HCEC 1CT (cell line): ENCODE measurements at places on chromosomes 7 and 10.

- DNase-seq, result no peak
Measured at GRCh38 chr10:124494046-124494807, 32.6 kb downstream of the LHPP start.

DNA sequence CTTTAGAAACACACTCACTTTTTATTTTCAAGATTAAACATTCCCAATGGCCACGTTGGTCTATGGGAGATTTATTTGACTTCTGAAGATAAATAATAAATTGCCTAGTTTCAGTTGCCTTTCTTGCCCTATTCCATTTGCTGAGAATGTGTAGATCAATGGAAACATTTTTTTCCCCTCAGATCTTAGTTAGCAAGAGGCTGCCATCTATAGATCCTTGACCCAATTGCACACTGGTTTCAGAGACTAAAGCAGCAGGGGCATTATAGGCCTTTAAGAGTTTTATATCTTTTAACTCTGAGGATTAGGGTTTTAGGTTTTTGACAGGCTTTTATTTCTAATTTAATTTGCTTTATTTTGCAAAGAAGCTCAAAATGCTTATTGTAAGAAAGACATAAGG is 163.2 kb upstream of the GPR26 start:
- DNase-seq, result no peak

- no peak for DNase-seq
Measured at GRCh38 chr10:576130-576465, 113.4 kb downstream of the DIP2C start.

DNA sequence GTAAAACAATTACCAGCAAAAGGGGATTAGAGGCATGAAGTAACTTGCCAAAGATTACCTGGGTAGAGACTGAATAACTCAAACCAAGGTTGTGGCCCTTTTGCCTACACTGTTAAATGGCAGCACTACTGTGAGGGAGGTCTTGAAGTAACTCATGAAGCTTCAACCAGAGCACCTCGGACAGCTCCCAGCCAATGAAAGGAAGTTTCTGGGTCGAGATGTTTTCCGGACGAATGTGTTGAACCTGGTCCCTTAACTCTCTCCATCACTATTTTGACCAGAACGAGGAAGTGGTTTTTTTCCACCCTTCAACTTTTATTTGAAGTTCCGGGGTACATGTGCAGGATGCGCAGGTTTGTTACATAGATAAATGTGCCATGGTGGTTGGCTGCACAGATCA is 133.6 kb upstream of the PRKCQ start:
- DNase-seq, result no peak

DNA sequence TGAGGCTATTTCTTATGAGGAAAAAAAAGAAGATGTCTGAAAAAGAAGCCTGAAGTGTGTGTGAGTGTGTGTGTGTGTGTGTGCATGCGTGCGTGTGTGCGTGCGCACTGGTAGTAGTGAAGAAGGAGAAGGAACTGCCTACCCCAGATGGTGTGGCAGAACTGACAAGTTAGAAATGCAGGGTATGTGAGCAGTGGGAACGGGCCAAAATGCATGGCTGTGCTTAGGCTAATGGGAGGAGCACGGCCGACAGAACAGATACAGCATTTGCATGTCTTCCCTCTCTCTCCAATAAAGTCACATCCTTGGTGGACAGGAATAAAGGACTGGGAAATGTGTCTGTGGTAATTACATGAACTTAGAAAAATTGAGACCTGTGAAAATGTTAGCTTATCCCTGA is 94.3 kb downstream of the IDE start:
- no peak for DNase-seq

- DNase-seq, result no peak
Measured at GRCh38 chr10:113712755-113713639, 33.3 kb downstream of the CASP7 start.

- no peak for DNase-seq
Measured at GRCh38 chr10:79275431-79275851, 71.8 kb upstream of the PPIF start.

- no peak for DNase-seq
Measured at GRCh38 chr7:16204953-16205352, 216.4 kb downstream of the CRPPA start.

DNA sequence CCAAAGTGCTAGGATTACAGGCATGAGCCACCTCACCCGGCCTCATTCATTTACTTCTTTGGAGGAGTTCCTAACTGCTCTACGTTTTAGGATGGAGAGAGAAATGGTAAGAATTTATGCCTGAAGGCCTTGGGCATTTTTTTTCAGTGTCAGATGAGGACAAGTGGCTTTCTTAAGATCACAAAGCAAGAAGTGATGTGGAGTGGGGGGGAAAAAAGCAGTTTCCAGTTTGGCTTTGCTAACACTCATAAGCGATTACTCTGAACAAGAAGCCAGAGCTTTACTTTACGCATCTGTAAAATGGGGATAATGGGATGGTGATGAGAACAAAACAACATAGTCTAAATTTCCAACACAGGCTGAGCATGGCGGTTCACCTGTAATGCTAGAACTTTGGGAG is 2.6 kb upstream of the PPIA start:
- DNase-seq, result no peak

DNA sequence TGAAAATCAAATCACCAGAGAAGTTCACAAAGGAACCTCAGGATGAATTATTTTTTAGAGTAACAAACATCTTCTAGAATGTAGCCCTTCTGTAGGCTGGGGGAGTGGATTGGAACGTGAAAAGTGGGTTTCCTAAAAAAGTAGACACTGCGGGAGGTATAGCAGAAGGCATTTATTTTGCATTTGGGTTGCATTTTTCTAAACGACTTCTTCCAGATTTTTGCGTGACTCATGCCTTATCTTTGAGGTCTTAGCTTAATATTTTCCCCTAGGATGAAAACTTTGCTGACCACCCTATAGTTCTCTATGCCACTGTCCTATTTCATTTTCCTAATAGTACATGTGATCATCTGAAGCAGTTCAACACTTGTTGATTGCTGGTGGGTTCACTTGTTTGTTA is 112.7 kb upstream of the JCAD start:
- DNase-seq, result no peak

DNA sequence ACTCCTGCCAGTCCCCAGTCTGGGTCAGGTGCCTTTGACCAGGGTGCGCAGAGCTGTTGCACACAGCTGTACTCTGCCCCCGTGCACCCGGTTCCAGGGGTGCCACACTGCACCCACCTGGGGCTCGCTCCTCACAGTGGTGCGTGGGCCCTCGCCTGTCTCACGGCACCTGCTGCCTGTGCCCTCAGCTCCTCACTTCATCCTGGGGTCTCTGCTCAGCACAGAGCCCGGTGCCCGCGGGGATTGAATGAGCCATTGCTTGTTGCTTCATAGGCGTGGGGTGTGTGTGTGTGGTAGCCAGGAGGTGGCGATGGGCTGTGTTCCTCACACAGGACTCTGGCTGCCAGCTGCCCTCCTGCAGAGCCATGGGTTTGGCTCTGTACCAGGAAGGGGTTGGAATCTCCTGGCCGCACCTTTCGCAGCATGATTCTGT is 18.5 kb downstream of the EIF3B start:
- DNase-seq, result no peak

- DNase-seq, result no peak
Measured at GRCh38 chr7:1850111-1850975, 180.3 kb downstream of the ELFN1 start.

DNA sequence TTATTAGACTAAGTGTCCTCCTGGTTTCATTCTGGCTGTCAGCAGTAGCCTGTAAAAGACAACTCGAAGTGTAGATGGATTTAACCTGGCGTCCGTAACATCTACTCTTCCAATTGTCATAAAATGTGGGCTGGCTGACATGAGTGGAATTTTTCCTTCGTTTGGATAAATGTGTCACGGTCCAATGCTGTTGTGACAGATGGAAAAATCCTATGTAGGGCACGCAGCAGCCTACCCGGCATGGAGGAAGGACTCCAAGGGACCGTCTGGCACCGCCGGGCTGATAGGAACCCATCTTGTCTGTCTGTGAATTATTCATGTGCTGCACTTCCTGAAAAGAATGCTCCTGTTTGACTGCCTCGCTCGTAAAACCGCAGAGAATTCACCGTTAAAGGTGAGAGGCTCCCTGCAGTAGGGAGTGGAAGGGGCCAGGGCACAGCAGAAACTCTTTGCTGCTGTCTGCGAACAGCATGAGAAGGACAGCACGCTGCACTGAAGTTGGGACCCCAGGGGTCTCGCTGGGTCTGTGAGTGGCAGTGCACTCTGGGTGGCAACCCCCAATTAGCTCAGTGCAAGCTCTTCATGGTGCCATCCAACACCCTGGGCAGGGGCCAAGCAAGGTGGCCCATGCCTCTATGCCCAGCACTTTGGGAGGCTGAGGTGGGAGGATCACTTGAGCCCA is 1.6 kb upstream of the ORAI2 start:
- DNase-seq, result no peak

GRCh38 chr10:98074315-98074911 is 44.0 kb upstream of the CRTAC1 start:
- no peak for DNase-seq

- no peak for DNase-seq
Measured at GRCh38 chr7:71290452-71290851, 158.5 kb downstream of the GALNT17 start.
